ENCODE measurements at places on chromosomes 5 and 9. TPM values are rescaled to one million over a fixed set of nuclear protein-coding genes. Genes with fewer than 3 reads are reported as not detected.

The OBP2B gene
- not detected for total RNA-seq

The ZNF454 gene
- total RNA-seq = 0.40 TPM

The PRR16 gene
- total RNA-seq = not detected

The AGXT2 gene
- not detected for total RNA-seq

The ANKRD18A gene
- total RNA-seq = 1.5 TPM

The DMXL1 gene
- total RNA-seq = 25.8 TPM

The DRD1 gene
- not detected for total RNA-seq

The OSTF1 gene
- total RNA-seq = 122 TPM

The ARSI gene
- not detected for total RNA-seq

The LHX3 gene
- total RNA-seq = not detected

The THBS4 gene
- not detected for total RNA-seq

The FYB1 gene
- not detected for total RNA-seq

The GPRIN1 gene
- 6.0 TPM for total RNA-seq

The LRRC26 gene
- not detected for total RNA-seq

The GCNT4 gene
- total RNA-seq = 0.07 TPM

The EQTN gene
- not detected for total RNA-seq

The PCDHGB2 gene
- total RNA-seq = 1.3 TPM

The HK3 gene
- 0.04 TPM for total RNA-seq

The ANKDD1B gene
- 0.20 TPM for total RNA-seq

The BSPRY gene
- total RNA-seq = not detected

The GABRA1 gene
- not detected for total RNA-seq

The ERMP1 gene
- total RNA-seq = 18.5 TPM

The FBXO10 gene
- 9.5 TPM for total RNA-seq

The DNM1 gene
- 0.39 TPM for total RNA-seq

The CCDC152 gene
- 1.1 TPM for total RNA-seq

The SPAAR gene
- total RNA-seq = 7.5 TPM

The PTPN3 gene
- total RNA-seq = 1.1 TPM

The IL5 gene
- not detected for total RNA-seq

The PCDHA9 gene
- not detected for total RNA-seq

The ZNF354C gene
- 7.1 TPM for total RNA-seq

The ZNF366 gene
- 0.46 TPM for total RNA-seq

The SPATA31D4 gene
- total RNA-seq = not detected

The LVRN gene
- total RNA-seq = 0.18 TPM

The NRG2 gene
- total RNA-seq = 0.46 TPM

The SIT1 gene
- not detected for total RNA-seq

The LCN2 gene
- not detected for total RNA-seq

The GALT gene
- total RNA-seq = 26.7 TPM

The AFAP1L1 gene
- 150 TPM for total RNA-seq

The ZNF346 gene
- 21.7 TPM for total RNA-seq

The NADK2 gene
- total RNA-seq = 22.4 TPM

The ZDHHC11B gene
- not detected for total RNA-seq

The GCNT1 gene
- total RNA-seq = 22.0 TPM

The KIF4B gene
- 0.13 TPM for total RNA-seq

The PRSS3 gene
- 30.8 TPM for total RNA-seq

The C9orf153 gene
- 0.07 TPM for total RNA-seq

The ANKRD34B gene
- not detected for total RNA-seq

The CENPK gene
- 22.3 TPM for total RNA-seq

The SLC36A3 gene
- not detected for total RNA-seq

The QRFP gene
- not detected for total RNA-seq

The FOXD4L4 gene
- 0.25 TPM for total RNA-seq

The REEP2 gene
- total RNA-seq = 4.2 TPM

The NEURL1B gene
- 0.46 TPM for total RNA-seq

The CCDC183 gene
- 0.26 TPM for total RNA-seq

The OR1J2 gene
- total RNA-seq = not detected

The RFESD gene
- 1.8 TPM for total RNA-seq

Measured in pulmonary artery endothelial cell (primary cell).